ENCODE measurements at places on chromosomes 4 and X. TPM values are rescaled to one million over a fixed set of nuclear protein-coding genes. Genes with fewer than 3 reads are reported as not detected.

The CLIC2 gene
- 24.2 TPM for total RNA-seq

The KLF8 gene
- 1.3 TPM for total RNA-seq

The ITM2A gene
- total RNA-seq = 66.3 TPM

The ANKRD50 gene
- 6.7 TPM for total RNA-seq

The MAGIX gene
- 3.7 TPM for total RNA-seq

The HTN3 gene
- not detected for total RNA-seq

The TMEM31 gene
- not detected for total RNA-seq

The ASB12 gene
- total RNA-seq = 1.3 TPM

The AR gene
- 35.2 TPM for total RNA-seq

The IGSF1 gene
- total RNA-seq = 2.9 TPM
